ENCODE measurements at places on chromosomes 12 and 14.

DNA sequence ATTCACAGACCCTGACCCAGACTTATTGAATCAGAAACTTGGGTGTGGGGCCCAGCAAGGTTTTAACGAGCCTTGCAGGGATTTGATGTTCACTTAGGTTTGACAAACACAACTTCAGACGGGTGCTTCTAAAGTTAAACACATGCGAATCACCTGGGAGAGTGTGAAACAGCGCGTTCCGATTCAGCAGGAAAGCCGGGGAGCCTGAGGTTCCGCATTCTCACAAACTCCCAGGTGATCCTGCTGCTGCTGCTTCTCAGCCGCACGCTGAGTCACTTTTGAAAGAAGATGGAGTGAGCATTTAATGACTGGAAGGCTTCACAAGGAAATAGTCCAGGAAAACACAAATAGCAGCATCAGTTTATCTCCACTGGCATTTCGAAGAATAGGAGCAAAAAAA lies 44.2 kb upstream of the DDX11 start:
- DNase-seq: no peak

DNA sequence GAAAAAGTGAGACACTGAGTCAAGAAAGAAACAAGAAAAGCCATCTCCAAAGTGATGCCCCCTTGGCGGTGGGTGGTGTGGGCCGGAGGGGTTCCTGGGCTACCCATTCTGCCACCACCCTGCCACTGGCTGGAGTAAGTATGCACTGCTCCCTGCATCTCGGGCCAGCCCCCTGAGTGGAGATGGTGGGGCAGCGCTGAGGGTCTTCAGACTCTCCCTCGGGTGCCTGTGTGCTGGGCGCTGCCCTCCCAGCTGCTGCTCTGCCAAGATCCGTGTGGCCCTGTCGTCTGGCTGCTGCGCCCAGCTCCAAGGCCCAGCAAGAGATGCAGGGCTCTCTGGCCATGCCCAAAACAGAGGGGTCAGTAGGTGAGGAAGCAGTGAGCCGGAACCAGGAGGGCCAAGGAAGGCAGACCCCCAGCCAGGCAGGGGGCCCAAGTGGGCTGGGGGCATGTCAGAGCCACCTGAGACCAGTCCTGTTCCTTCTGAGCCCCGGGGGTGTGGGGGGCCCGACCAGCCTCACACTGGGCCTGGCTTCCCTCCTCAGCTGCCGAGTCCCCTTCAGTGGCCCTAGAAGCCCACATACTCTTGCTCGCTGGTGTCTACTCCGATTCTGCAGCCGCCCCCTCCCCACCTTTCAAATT lies 5.2 kb downstream of the GPR132 start:
- no peak for DNase-seq

DNA sequence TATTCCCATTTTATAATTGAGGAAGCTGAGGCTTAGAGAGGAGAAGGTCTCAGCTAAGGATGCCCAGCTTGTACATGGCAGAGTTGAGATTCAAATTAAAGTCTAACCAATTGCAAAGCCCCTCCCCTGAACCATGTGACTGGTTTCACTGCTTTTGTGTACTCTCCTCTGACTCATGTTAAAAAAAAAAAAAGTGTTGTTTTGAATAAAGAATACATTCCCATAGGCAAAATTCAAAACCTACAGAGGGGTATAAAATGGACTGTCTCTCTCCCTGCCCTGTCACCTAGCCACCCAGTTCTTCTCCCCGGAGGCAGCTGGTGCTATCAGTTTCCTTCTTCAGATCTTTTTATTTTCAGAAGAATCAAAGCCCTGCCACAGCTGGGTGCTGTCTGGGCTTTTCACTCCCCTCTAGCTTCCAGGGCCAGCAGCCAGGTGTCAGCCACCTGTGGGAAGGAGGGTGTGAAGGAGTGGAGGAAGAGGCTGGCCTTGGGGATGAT lies 5.4 kb downstream of the PSMD9 start:
- DNase-seq: no peak

GRCh38 chr14:102848830-102849525 lies 71.7 kb downstream of the TRAF3 start:
- no peak for DNase-seq

DNA sequence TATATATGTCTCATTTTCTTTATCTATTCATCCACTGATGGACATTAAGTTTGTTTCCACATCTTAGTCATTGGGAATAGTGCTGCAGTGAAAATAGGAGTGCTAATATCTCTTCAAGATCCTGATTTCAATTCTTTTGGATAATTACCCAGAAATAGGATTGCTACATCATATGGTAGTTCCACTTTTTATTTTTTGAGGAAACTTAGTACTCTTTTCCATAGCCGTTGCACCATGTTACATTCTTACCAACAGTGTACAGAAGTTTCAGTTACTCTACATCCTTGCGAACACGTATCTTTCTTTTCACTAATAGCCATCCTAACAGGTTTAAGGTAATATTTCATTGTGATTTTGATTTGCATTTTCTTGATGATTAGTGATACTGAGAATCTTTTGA lies 29.8 kb downstream of the TESPA1 start:
- DNase-seq: no peak

- DNase-seq: no peak
These were observed 121.4 kb downstream of the ITPR2 start for GRCh38 chr12:26711569-26711968.

DNA sequence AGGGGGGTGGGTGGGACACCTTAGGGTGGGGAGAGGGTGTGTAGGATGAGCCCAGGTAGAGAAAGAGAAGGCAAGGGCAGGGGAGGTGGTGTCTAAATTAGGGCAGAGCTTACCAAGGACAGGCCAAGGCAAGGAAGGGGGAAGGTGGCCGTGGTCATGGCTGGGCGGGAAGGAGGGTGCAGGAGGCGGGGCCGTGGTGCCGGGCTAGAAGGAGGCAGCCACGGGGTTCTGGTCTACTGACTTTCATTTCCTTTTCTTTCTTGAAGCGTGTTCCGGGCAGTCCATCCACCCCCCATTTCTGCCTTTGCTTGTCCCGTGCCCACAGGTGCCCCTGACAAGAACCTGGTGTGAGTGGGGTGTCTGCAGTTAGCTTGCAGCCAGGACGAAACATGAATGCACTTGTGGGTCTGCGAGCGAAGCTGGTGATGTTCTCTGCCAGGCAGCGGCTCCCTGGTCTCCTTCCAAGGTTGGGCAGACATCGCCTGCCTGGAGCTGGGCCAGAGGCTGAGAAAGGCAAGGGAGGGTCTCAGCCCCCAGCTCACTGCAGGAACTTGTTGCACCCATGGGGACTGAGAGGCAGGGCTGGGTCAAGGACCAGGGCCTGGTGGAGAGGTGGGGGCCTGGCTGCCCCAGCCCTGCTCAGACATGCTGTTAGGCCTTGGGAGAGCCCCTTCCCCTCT lies 58.2 kb downstream of the KIF26A start:
- DNase-seq: no peak

DNA sequence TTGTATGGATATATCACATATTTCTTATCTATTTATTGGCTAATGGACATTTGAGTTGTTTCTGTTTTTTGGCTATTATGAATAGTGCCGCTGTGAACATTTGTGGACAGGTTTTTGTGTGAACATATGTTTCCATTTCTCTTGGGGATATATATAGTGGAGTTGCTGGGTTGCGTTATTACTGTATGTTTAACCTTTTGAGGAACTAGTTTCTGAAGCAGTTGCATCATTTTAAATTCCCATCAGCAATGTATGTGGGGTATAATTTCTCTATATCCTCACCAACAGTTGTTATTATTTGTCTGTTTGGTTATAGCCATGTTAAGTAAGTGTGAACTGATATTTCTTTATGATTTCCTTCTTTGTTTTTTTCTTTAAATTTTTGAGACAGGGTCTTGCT lies 10.7 kb downstream of the TCTN2 start:
- DNase-seq: no peak

- no peak for DNase-seq
These were observed 9.8 kb upstream of the KCNA5 start for GRCh38 chr12:5033883-5034282.

DNA sequence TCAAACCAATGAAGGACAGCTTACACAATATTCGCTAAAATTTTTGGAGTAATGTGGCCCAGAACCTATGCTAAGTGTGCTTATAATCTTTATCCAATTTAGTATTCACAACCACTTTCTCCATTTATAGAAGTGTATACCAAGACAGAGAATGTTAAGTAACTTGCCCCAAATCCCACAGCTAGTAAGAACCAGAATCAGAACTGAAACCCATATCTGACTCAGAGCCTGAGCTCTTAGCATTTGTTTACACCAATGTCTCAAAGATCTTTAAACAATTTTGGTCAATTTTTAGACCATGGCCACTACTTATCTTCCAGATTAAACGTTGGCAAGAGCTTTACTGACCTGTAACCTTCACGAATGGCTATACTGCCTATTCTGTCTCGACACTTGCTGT lies 53.0 kb downstream of the PAPLN start:
- DNase-seq: no peak

DNA sequence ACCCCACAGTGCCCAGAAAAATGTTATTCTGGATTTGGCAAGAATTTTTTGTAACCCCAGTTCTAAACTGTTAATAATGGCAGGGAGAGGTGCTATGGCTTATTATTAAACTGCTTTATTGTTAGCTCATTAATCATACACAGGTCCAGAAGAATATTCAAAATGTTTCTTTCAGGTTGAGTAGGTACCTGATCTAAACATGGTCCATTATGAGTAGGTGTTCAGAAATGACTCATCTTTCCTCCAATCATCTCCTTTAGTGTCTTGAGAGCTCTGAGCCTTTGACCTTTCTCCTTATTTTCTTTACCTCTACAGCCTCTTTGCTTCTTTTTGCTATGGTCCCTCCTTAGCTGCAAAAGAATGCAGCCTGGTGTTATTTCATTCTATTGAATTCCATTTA lies 211.0 kb upstream of the GARIN6 start:
- DNase-seq: no peak

DNA sequence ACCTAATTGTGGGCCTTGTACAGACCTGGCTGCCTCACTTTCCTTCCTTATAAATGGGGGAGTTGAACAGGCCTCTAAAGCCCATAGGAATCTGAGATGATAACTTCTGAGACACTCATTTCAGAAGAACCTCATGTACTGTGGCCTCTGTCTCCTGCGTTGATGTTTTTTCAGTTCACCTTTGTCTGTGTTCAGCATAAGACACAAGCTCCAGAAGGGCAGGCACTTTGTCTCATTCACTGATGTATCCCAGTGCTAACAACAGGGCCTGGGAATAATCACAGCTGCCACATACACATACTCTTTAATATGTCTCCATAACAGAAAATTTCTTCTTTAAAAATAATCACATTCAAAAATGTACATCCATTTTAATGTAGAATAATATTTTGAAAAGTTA lies 3.3 kb downstream of the FGD6 start:
- no peak for DNase-seq

GRCh38 chr12:2118481-2119255 lies 65.9 kb downstream of the CACNA1C start:
- no peak for DNase-seq

- no peak for DNase-seq
These were observed 67.0 kb downstream of the ARF6 start for GRCh38 chr14:49959822-49960408.

DNA sequence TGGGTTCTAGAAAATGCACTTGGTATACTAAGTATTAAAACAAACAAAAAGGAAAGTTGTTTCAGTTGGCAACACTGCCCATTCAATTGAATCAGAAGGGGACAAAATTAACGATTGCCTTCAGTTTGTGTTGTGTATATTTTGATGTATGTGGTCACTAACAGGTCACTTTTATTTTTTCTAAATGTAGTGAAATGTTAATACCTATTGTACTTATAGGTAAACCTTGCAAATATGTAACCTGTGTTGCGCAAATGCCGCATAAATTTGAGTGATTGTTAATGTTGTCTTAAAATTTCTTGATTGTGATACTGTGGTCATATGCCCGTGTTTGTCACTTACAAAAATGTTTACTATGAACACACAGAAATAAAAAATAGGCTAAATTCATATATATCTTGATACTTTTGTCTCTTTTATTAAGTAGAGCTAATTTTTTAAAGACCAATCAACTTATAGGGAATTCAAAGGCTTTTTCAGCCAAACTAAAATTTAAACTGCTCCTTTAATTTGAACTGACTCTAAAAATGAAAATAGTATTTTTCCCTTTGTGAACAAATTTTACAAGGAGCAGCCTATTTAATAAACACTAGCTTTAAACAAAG lies 2.8 kb downstream of the FOXG1 start:
- no peak for DNase-seq

DNA sequence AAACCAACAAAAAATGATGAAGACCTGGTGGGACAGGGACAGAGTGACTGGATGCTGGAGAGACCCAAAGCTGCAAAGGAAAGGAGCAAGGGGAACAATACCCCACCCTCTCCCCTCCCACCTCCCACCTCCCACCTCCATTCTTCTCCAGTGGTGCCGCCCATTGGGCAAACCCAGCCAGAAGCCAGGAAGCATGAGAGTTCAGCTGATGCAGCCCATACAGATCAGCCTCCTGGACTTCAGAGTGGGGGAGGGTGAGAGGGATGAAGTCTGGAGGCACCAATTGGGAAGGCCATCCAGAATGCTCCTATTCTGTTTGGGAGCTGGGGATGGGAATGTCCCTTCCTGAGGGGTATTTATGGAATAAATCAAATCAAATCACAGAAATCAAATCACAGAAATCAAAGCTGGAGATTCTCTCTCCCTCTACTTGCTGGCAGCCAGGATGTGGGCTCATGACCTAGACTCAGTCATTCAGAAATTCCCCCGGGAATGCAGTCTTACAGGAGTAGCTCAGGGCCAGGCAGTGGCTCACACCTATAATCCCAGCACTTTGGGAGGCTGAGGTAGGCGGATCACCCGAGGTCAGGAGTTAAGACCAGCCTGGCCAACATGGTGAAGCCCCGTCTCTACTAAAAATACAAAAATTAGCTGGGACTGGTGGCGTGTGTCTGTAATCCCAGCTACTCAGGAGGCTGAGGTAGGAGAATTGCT lies 31.1 kb downstream of the IRF2BPL start:
- no peak for DNase-seq

DNA sequence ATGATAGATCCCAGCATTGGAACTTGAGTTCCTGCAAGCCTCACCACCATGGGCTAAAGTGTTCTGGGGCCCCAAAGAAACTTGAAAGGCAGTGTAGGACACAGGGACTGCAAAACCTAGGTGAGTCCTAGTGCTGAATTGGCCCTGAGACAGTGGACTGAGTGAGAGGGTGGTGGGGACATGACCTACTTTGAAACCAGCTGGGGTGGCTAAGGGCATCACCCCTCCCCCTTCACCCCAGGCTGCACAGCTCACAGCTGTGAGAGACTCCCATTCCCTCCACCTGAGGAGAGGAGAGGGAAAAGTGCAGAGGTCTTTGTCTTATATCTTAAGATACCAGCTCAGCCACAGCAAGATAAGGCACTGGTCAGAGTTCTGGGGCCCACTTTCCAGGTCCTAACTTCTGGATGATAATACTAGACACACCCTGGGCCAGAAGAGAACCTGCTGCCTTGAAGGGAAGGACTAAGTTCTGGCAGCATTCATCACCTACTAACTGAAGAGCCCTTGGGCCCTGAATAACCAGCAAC lies 62.5 kb downstream of the MAPKAPK5 start:
- DNase-seq: no peak

DNA sequence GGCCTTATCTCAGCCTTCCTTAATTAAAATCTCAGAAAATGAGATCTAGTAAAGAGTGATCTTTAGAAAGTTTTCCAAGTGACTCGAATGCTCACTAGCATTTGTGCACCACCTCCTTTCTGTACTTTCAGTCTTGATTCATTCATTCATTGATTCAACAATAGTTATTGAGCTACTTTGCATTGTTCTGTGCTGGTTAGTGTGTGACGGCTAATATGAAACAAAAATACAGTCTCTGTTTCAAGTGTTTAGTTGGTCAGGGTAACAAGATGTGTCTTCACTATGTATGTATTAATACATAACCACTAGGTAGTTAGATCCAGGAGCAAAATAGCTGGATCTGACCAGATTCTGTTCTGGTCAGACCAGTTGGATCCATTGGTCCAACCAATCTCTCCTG lies 100.9 kb downstream of the FAR2 start:
- no peak for DNase-seq

All from stimulated activated CD8-positive, alpha-beta memory T cell treated with anti-CD3 and anti-CD28 coated beads, Interleukin-12 subunit alpha, Interleukin-12 subunit beta, amount 100 ng/mL, for 4 hours (primary cell).